ENCODE measurements at places on chromosomes 7 and 10.

DNA sequence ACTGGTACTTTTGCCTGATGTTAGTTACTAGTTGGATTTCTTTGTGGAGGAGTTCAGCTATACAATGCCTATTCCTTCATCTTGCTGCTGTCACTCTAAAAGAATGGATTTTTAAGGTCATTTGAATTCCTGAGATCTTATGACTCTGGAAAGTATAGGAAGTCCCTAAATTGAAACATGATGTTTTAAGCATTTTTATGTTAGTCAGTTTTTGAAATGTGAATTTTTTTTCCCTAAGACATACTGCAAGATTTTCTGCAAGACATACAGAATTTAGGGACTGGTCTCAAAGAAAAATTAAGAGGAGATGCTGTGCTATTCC lies 355.8 kb downstream of the SUGCT start:
- no peak for DNase-seq

GRCh38 chr7:149023662-149024061 lies 4.6 kb downstream of the PDIA4 start:
- DNase-seq, result no peak

GRCh38 chr7:132417103-132417906 lies 159.0 kb downstream of the PLXNA4 start:
- no peak for DNase-seq

DNA sequence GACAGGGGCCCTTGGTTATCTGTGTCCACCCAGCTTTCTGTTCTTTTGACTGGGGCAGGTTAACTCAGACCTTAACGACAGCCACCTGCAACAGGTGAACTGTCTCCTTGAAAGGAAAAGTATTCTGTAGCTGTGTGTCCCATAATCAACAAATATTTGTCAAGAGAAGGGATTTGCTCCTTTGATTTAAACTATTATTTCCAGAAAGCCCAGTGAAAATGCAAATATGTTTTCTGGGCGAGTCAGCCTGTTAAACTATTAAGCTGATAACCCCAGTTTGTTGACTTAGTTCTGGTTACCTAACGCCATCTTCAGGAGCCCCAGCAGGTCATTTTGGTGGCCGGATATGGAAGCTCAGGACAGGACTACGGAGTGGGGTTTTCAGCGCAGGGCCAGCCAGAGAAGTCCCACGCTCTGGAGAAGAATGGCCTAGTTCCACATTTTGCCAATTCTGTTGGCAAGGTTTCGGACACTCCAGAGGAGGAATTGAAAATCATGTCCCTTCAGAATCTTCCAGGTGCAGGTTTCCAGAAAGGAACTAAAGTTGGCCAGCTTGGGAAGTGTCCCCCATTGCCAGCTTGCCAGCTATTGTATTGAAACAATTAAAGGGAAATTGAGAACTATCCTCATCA lies 54.5 kb downstream of the ADRA2A start:
- DNase-seq, result no peak

- DNase-seq, result no peak
These were observed 1621.6 kb downstream of the REEP3 start for GRCh38 chr10:65142641-65143435.

- DNase-seq, result no peak
These were observed 8.5 kb upstream of the RSBN1L start for GRCh38 chr7:77687747-77688144.

DNA sequence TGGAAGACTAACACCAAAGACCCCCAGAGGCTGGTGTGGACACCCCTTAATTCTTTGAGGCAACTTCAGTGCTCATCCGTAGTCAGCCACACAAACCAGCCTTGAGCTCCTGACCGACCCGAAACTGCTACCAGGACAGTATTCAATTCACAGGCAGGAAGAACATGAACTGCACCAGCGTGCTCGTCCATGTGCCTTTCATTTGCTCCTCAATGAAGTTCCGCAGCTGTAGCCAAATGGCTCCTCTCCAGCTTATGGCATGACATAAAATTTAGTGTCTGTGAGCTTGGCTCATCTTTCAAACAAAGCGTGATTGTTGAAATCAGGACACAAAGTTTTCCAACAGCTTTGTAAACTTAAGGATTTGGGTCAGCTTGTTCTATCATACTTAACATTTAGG lies 144.1 kb upstream of the FAM171A1 start:
- DNase-seq, result peak; percentile 82

DNA sequence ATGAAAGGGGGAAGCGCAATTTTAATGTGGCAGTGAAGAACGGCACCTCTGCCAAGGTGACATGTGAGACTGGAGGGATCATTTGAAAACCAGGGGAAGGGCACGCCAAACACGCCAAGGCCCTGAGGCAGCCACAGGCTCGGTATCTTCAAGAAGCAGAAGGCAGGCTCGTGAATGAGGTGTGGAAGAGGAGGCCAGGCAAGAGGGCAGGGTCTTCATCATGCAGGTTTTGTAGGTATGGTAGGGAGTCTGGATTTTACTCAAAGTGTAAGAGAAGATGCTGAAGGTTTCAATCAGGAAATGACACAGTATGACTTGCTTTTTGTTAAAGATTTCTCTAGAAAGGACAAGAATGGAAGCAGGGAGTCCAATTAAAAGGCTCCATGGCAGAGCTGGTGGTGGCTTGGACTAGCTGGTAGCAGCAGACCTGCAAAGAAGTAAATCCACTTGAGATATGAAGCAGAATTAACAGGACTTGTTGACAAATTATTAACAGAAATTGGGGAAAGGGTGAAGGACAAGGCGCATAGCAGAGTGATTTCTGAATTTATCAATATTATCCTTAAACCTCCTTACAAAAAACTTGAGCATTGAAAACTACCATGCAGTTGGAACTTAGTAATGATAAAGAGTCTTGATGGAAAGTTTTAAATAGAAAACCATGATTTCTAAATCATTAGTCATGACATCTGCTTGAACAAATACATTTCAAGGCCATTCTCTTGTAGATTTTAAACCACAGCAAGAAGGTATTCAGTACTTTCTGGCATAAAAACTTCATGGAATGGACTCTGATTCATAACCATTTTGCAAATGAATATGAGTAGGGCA lies 70.4 kb downstream of the COA1 start:
- DNase-seq, result no peak

DNA sequence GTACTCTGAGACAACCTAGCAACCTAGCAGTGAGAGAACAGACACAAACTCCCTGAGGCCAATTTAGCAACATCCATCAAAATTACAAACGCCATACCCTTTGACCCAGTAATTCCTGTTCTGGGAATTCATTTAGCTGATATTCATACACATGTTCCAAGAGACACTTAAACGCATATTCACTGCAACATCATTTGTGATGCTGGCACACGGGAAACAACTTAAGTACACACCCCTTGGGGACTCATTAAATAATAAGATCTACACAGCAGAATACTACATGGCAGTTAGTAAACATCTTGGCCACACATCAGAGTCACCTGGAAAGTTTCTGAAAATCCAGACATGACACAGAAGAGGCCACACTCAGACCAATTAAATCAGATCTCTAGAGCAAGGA lies 17.6 kb downstream of the NUDCD3 start:
- DNase-seq, result no peak

GRCh38 chr7:141417506-141417905 lies 133.7 kb upstream of the AGK start:
- DNase-seq, result no peak

DNA sequence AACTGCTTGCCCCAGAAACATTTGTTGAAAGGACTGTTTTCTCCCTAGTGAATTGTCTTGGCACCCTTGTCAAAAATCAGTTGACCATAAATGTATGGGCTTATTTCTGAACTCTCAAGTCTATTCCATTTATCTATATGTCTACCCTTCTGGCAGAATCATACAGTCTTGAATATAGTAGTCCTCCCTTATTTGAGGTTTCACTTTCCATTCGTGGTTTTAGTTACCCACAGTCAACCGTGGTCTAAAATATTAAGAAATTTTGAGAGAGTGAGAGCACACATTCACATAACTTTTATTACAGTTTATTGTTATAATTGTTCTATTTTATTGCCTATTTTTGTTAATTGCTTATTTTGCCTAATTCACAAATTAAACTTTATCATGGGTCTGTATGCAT lies 17.4 kb upstream of the CEP41 start:
- DNase-seq, result no peak

DNA sequence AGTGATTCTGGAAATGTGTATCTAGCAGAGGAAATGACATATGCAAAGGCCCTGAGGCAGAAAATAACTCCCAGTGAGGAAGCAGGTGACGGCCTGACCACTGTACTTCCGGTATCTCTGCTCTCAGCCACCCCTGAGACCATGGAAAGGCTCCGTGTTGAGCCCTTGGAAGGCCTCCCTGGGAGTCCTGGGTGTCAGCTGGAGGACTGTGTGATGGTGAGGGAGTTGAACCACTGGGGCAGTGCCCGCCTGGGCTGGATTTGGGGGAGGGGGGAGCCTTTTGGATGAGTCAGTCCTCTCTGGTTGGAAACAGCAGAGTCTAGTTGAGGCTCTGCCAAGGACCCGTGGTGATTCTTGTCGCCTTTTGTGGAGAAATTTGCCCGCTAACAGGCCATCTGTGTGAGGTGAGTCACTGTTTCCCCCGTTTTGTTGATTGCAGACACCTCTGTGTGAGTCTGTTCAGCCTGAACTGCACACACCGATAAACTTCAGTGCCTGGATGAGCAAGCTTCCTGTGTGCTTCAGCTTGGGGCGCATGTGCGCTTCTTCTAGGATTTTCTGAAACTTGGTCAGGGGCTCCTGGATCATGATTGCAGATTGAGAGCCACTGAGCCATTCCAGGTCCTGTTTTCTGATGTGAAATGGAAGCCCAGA lies 98.6 kb downstream of the GRK5 start:
- DNase-seq, result peak; percentile 54

DNA sequence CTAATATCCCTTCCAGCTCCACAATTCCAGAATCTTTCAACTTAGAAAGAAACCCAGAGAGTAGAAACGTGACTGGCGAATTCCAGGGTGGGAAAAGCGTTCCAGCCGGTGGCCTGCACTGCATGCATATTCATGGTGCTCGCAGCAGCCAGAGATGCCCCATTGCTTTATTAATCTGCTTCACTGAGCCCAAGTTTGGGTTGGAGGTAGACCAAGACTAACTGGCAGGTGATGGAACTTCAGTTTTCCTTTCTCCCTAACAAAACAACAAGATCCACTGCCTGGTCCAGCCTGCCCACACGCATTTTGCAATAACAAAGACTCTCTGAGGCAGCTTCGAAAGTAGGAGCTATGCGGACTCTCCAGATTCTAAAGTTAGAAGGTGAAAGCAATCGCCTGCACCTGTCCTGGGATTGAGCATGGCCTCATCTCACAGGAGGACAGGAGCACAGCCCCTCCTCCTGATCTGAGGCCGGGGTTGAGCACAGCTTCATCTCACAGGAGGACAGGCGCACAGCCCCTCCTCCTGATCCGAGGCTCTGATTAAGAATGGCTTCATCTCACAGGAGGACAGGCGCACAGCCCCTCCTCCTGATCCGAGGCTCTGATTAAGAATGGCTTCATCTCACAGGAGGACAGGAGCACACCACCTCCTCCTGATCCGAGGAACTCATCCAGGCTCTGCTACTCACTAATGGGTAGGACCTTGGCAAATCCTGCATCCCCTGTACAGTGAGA lies 127.8 kb upstream of the LANCL2 start:
- DNase-seq, result no peak

GRCh38 chr10:128211953-128212727 lies 85.9 kb upstream of the MKI67 start:
- DNase-seq, result peak; percentile 81

GRCh38 chr7:26861050-26861449 lies 3.3 kb downstream of the SKAP2 start:
- DNase-seq, result no peak

- DNase-seq, result no peak
These were observed 486.4 kb downstream of the MAGI2 start for GRCh38 chr7:78967046-78967445.

- no peak for DNase-seq
These were observed 970.9 kb upstream of the AUTS2 start for GRCh38 chr7:68627247-68627864.

- DNase-seq, result no peak
These were observed 32.5 kb downstream of the LAMB4 start for GRCh38 chr7:108097703-108098102.

DNA sequence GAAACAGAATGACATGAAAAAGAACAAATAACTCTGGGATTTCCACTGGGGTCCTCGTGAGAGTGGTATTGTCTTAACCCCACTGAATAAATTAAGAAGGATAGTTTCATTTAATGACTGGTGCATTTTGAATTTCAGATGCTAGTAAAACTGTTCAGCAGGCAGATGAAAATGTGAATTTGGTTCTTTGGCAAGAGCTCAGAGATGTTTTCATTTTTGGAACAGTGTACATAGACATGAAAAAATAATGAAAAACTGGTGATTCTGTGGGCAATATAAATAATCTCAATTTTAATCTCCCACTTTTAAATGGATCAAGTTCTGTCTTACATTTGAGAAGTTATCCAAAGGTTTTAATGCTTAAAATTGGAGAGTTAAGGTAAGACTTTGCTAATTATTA lies 84.1 kb downstream of the TRIL start:
- no peak for DNase-seq

DNA sequence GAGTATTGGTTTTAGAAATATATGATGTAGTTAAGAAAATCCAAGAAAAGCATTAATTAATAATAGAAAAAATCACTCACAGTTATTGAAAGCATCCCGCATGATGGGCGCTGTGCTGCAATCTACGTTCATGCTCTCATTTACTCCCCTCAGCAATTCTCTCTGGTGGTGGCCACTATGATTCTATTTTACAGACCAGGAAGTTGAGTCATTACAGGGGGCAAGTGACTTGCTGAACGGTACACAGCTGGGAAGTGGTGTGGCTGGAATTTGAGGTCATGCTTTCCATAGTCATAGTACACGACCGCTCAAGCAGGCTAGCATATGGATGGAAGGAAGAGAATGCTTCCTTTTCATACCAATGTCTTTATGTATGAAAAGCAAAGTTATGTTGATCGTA lies 117.4 kb downstream of the TES start:
- no peak for DNase-seq

DNA sequence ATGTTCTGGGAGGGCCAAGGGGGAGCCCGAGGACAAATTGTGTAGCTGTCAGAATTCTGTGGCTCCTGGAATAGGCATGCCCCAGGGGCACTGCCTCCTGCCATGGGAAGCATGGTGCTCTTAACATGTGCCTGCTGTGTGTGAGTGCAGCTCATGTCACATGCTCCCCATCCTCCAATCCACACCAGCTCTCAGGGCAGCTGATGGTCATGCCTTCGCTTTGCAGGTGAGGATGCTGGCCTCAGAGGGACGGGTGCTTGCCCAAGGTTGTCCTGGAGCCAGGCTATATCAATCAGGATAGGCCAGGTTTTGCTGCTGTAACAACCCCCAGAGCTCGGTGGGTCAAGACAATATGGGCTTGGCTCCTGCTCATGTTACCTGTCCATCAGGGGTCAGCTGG lies 303.4 kb downstream of the RPS24 start:
- no peak for DNase-seq

- no peak for DNase-seq
These were observed 244.9 kb downstream of the MAD1L1 start for GRCh38 chr7:1987591-1988532.

- no peak for DNase-seq
These were observed 96.3 kb upstream of the NEBL start for GRCh38 chr10:20993389-20993788.

All from Ammon's horn (tissue), 1 donor.